ENCODE measurements at places on chromosomes 7 and 10.

- no peaks in the 10 kb centered on the region for H3K4me1 ChIP-seq
- H3K36me3 ChIP-seq, result no peaks in the 10 kb centered on the region
- peaks cover 2% of the 10 kb centered on the region for H3K27me3 ChIP-seq
- DNase-seq, result no peak
- H3K4me3 ChIP-seq, result no peak overlapping the region
Observed at GRCh38 chr10:116197946-116198675, 74.9 kb downstream of the GFRA1 start.

- no peak for DNase-seq
- H3K4me1 ChIP-seq, result no peaks in the 10 kb centered on the region
- no peaks in the 10 kb centered on the region for H3K27me3 ChIP-seq
- H3K36me3 ChIP-seq, result no peaks in the 10 kb centered on the region
Observed at GRCh38 chr7:37815671-37816371, 32.6 kb upstream of the NME8 start.

DNA sequence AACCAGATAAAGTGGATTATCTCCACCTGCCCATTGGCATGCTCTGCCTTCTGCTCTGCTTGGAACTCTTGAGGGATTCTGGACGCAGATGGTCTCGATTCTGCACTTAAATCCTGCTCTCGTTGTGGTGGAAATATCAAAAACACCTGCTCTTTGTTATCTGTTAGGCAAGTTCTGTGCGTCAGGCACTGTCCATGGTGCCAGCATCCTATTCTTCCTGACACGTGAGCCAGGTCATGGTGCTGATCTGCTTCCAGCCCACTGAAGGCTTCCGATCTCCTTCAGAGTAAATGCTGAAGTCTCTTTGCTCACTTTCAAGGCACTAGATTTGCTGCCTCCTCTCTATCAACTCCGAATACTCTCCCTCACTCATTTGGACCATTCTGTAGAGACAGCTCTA is 505.6 kb downstream of the HTR7 start:
- H3K4me1 ChIP-seq, result no peaks in the 10 kb centered on the region
- no peak overlapping the region for H3K27ac ChIP-seq
- no peak for DNase-seq
- H3K27me3 ChIP-seq, result no peaks in the 10 kb centered on the region

DNA sequence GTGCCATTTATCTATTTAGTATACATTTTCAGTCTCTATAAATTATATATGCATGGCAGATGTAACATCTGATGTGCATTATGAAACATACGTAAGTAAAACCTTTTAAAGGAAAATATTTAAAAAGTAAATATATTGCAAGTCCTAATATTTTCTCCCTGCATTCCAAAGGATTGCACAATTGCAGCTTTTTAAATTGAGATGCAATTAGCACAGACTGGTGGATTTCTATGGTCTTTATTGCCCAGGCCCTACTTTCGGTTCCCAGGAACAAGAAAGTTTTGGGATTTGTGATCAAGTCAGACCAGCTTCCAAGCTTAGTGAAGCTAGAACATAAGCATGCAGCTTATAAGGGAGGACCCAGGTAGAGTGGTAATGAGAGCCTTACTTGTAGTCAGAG is 337.8 kb downstream of the NRG3 start:
- no peaks in the 10 kb centered on the region for H3K4me1 ChIP-seq
- no peaks in the 10 kb centered on the region for H3K27me3 ChIP-seq
- no peak overlapping the region for H3K4me3 ChIP-seq
- H3K36me3 ChIP-seq, result no peaks in the 10 kb centered on the region
- no peak for DNase-seq

DNA sequence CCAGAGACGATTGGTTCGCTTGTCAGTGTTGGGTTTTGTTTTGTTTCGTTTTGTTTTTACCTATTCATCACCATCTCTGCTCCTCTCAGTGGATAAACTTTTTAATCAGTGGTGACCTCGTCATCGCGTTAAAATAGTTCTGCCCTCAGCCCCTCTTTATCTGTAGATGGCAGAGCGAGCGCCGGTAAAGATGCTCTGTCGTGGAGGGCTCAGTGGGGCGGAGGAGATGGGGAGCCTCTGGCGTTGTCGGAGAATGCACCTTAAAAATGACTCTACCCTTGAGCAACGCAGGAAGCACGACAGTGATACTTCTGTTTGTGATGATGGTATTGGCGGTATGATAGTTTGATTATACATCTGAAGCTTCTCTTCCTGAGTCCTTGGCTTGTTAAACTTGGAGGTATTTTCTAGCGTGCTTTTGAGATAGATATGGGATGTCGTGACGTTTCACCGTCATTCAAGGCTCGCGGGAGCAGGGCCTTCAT is 554 bp downstream of the CSGALNACT2 start:
- DNase-seq, result peak; percentile 81
- peaks cover 23% of the 10 kb centered on the region for H3K36me3 ChIP-seq
- H3K27ac ChIP-seq, result peak overlapping the region; percentile 100
- H3K4me1 ChIP-seq, result peaks cover 54% of the 10 kb centered on the region
- H3K4me3 ChIP-seq, result peak overlapping the region; percentile 100

GRCh38 chr7:24894429-24895221 is 85.4 kb downstream of the OSBPL3 start:
- peaks cover 18% of the 10 kb centered on the region for H3K36me3 ChIP-seq
- peaks cover 67% of the 10 kb centered on the region for H3K4me1 ChIP-seq
- H3K4me3 ChIP-seq, result no peak overlapping the region
- H3K27me3 ChIP-seq, result no peaks in the 10 kb centered on the region
- DNase-seq, result no peak

- no peaks in the 10 kb centered on the region for H3K4me1 ChIP-seq
- no peaks in the 10 kb centered on the region for H3K36me3 ChIP-seq
- H3K27me3 ChIP-seq, result no peaks in the 10 kb centered on the region
- no peak overlapping the region for H3K4me3 ChIP-seq
- no peak overlapping the region for H3K27ac ChIP-seq
- no peak for DNase-seq
Observed at GRCh38 chr7:12089951-12090756, 120.9 kb upstream of the TMEM106B start.

DNA sequence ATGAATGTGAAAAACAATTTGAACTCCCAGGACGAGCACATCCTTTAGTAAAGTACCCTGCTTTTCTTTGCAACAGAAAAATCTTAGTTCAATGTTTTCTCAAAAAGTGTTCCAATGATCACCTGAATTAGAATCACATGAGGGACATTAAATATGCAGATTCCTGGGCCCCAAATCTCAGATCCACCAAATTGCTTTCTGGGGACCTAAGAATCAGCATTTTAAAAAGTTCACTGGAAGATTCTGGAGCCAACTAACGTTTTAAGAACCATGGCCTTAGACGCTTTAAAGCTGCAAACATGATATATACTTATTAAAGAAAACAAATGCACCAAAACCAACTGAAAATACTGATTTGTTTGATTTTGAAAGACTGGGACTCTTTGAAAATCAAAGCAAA is 143.4 kb upstream of the TMEM168 start:
- peaks cover 5% of the 10 kb centered on the region for H3K36me3 ChIP-seq
- peaks cover 39% of the 10 kb centered on the region for H3K4me1 ChIP-seq
- H3K27ac ChIP-seq, result no peak overlapping the region
- no peak overlapping the region for H3K4me3 ChIP-seq
- no peak for DNase-seq

GRCh38 chr7:104552102-104552501 is 223.7 kb downstream of the LHFPL3 start:
- H3K4me1 ChIP-seq, result no peaks in the 10 kb centered on the region
- no peaks in the 10 kb centered on the region for H3K36me3 ChIP-seq
- H3K4me3 ChIP-seq, result no peak overlapping the region
- H3K27ac ChIP-seq, result no peak overlapping the region

GRCh38 chr10:50250096-50250854 is 1.0 kb downstream of the ASAH2 start:
- H3K4me3 ChIP-seq, result no peak overlapping the region
- H3K27ac ChIP-seq, result no peak overlapping the region
- H3K36me3 ChIP-seq, result no peaks in the 10 kb centered on the region
- H3K4me1 ChIP-seq, result no peaks in the 10 kb centered on the region
- DNase-seq, result no peak
- peaks cover 24% of the 10 kb centered on the region for H3K27me3 ChIP-seq

DNA sequence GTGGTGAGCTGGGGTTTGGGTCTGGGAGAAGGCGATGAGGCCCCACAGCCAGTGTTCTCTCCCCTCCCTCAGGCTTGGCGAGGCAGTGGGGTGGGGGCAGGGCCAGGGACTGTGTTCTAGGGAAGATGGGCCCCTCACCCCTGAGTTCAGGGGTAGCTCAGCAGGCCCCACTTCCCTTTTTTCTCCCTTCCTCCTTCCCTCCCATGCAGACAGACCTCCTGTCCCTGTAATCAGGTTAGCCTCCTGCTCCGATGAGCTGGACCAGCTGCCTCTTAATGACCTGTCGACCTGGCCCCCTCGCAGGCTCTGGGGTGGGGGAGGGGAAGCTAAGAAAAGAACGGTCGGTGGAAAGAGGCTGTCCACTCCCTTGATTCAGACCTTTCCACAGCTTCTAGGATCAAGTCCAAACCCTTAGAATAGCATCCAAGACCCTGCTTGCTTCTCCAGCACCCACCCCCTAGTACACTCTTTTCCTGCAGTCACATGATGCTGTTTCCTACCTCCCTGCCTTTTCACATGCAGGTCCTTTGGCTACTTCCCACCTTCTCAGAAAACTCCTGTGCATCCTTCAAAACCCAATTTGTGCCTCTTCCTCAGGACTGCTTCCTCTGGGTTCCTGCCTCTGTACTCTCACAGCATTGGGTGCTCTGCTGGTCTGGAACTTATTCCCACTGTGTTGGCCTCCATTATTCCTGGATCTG is 64.1 kb downstream of the ZMIZ1 start:
- H3K27me3 ChIP-seq, result no peaks in the 10 kb centered on the region
- H3K27ac ChIP-seq, result no peak overlapping the region
- DNase-seq, result no peak
- H3K4me3 ChIP-seq, result no peak overlapping the region

DNA sequence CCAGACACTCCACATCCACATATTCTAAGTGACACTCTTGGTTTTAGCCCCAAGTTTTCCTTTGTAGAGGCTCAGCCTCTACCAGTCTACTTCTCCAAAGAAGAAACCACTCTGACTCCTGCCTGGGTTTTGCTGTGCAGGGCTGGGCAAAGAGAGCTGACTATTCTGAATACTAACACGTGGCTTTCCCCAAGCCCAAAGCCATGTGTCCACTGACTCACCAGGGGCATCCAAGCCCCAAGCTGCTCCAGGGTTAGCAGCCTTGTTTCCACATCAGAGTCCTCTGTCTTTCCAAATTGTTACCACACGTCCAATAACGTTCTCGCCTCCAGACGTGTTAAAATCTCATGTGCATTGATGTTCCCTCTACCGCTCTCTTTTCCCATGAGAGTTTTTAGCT is 8.7 kb downstream of the GALNTL5 start:
- no peak for DNase-seq
- no peaks in the 10 kb centered on the region for H3K27me3 ChIP-seq
- H3K4me3 ChIP-seq, result no peak overlapping the region
- H3K27ac ChIP-seq, result no peak overlapping the region
- no peaks in the 10 kb centered on the region for H3K36me3 ChIP-seq

DNA sequence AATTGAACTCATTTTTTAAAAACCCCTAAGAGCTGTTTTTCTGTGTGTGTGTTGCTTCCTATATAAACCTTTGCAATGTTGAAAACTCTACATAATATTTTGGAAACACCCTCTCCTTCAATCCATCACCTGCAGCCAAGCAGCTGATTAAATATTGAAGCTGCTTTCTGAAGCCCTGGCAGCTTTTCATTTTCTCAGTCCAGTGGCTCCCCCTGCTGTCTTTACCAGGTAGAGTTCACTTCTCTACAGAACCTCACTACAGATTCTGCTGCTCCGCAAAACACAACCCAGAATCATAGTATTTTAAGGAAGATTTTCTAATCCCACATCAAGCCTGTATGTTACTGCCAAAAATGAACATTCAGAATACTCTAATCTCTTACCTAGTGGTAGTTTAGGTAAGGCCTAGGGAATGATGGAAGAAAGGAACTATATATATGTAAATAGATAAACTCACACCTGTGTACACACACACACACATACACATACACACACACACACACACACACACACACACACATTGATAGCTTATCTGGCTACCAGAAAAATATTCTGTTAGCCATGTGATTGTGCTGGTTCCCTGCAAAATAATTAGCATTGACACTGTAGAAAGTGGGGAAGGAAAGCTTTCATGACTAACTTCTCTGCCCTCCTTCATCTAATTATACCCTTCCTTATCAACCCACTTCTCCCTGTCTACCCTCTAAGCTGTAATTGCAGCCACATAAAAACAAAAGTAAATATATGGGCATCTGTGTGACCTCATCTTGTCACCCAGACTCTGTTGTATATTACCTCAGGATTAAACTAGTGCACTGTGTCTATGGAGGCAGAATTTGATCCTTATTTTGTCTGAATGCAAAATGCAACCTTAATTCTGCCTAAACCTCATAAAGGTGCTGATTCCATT is 229.5 kb upstream of the FZD1 start:
- H3K27me3 ChIP-seq, result no peaks in the 10 kb centered on the region
- no peaks in the 10 kb centered on the region for H3K36me3 ChIP-seq
- H3K27ac ChIP-seq, result no peak overlapping the region
- DNase-seq, result peak; percentile 18
- no peak overlapping the region for H3K4me3 ChIP-seq
- no peaks in the 10 kb centered on the region for H3K4me1 ChIP-seq

DNA sequence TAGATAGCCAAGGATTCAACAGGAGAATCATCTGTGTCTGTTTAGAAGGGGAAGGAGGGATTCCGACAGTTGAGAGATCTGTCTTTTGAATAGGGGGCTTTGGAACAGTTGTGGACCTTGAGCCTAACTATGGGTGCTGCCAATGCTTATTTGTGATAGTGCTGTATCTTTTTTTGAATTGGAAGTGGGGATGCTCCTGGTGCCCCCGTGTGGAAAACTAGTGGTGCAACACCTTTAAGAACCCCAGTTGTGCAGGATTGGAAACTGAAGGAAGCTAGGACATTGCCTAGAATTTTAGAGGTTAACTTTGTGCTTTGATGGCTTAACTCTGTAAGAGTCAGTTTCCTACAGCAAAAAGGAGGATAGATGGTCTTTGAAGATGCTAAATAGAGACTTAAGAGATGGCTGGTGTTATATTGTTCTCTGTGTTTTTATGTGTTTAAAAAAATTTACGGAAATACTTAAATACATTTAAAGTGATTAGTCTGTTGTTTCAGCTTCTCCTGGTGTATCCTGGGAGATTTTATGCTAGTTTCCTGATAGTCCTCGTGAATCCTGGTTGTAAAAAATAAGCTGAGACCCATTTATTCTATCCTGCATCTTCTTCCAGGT is 69.3 kb downstream of the AP3M1 start:
- peak; percentile 58 for DNase-seq
- no peaks in the 10 kb centered on the region for H3K27me3 ChIP-seq
- H3K36me3 ChIP-seq, result peaks cover 6% of the 10 kb centered on the region
- H3K4me1 ChIP-seq, result peaks cover 45% of the 10 kb centered on the region
- H3K27ac ChIP-seq, result no peak overlapping the region

- peaks cover 36% of the 10 kb centered on the region for H3K4me1 ChIP-seq
- peaks cover 65% of the 10 kb centered on the region for H3K27me3 ChIP-seq
- H3K4me3 ChIP-seq, result no peak overlapping the region
- no peak for DNase-seq
- H3K36me3 ChIP-seq, result peaks cover 21% of the 10 kb centered on the region
Observed at GRCh38 chr10:101776161-101776817, 375 bp upstream of the FGF8 start.

All from activated CD4-positive, alpha-beta memory T cell treated with anti-CD3 and anti-CD28 coated beads for 36 hours (primary cell).